ENCODE measurements at places on chromosomes 1 and 21. TPM values are rescaled to one million over a fixed set of nuclear protein-coding genes. Genes with fewer than 3 reads are reported as not detected.

Gene NR1I3
- polyA plus RNA-seq = not detected

Gene RAB7B
- polyA plus RNA-seq = not detected

Gene ETS2
- polyA plus RNA-seq = 10.4 TPM

Gene GBP4
- not detected for polyA plus RNA-seq

Gene SMG5
- polyA plus RNA-seq = 84.4 TPM

Gene TMIGD3
- not detected for polyA plus RNA-seq

Gene APOBEC4
- polyA plus RNA-seq = not detected

Gene TNFSF18
- not detected for polyA plus RNA-seq

Gene RGS8
- polyA plus RNA-seq = 8.3 TPM

Gene FALEC
- not detected for polyA plus RNA-seq

Gene RAB13
- 0.53 TPM for polyA plus RNA-seq

Gene CIART
- polyA plus RNA-seq = 7.3 TPM

Gene STUM
- polyA plus RNA-seq = 0.44 TPM

Gene LRRC71
- not detected for polyA plus RNA-seq

All from neural cell (in vitro differentiated cells).